ENCODE measurements at places on chromosomes 5 and 9. TPM values are rescaled to one million over a fixed set of nuclear protein-coding genes. Genes with fewer than 3 reads are reported as not detected.

ATG12 gene
- total RNA-seq: 32.6 TPM

DNA sequence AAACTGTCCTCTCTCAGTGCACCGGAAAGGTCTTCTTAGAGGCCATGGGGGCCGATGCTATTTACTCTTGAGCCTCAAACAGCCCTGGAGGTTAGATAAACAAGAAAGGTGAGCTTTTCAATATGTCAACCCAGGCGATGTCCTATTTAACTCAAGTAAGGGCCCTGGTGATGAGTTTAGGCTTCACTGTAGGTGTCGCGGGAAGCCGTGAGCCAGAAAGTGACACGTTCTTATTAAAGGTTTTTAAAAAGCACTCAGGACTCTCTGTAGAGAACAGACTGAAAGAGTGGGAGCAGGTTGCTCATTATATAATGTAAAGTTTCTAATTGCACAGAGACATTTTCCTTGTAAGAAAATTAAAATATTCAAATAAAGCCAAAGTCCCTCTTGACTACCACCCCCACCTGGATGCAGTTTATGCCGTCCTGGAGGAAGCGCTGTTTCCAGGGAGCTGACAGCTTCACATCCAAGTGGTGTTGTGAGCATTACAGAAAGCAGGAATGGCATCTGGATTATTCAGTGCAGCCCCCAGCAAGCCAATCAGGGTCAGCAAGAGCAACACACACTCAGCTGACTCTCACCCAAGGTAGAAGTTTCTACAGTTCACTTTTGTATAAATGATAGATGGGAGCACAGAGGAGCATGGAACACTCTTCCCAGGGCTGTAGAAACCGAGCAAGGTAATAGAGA is 280.3 kb downstream of the DRD1 start:
- H3K27me3 ChIP-seq: no peaks in the 10 kb centered on the region
- H3K4me3 ChIP-seq: no peak overlapping the region
- H3K36me3 ChIP-seq: no peaks in the 10 kb centered on the region
- H3K4me1 ChIP-seq: no peaks in the 10 kb centered on the region
- DNase-seq: no peak

- no peak overlapping the region for H3K27ac ChIP-seq
- no peak for DNase-seq
Observed at GRCh38 chr5:5150667-5151066, 10.5 kb downstream of the ADAMTS16 start.

GRCh38 chr5:61641748-61642565 is 309.9 kb downstream of the ZSWIM6 start:
- H3K27ac ChIP-seq: no peak overlapping the region
- peaks cover 17% of the 10 kb centered on the region for H3K4me1 ChIP-seq
- no peaks in the 10 kb centered on the region for H3K36me3 ChIP-seq
- H3K4me3 ChIP-seq: no peak overlapping the region
- no peak for DNase-seq

SPATA6L gene
- total RNA-seq: 2.4 TPM

DNA sequence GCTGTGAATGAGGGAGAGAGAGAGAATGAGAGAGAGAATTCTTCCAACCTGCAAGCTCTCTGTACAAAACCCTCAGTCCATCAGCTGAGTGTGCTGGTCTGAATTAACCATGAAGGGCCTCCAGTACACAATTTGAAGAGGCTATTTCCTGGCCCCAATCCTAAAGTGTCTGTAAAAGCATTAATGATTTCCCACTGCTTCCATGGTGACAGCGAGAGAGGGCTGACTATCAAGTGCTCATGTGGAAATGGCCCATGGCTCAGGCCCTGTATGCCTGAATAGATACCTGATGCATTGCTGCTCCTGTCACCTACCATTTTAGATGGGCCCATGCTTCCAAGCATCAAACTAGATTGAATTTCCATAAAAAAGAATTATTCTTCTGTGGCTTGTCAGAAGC is 592.4 kb downstream of the KIF4B start:
- no peaks in the 10 kb centered on the region for H3K36me3 ChIP-seq
- H3K27ac ChIP-seq: no peak overlapping the region
- H3K4me3 ChIP-seq: no peak overlapping the region
- H3K4me1 ChIP-seq: no peaks in the 10 kb centered on the region
- DNase-seq: no peak

DNA sequence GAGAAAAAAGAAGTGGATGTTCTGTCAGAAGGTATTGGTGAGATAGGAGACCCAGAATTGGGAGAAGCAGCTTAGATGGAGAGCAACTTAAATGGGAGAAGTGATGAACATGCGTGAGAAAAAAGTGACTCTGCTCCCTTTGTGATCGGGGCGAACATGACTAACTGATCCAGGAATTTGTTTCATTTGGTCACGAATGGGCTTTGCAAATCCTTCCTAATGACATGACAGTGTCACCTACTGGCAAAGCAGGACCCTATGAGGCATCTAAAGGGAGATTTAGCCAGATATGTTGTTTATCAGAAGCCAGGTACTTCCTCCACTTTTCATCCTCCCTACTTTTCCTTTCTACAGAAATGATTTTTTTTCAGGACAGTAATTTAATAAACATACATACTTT is 787.4 kb upstream of the RGMB start:
- DNase-seq: no peak
- H3K4me3 ChIP-seq: no peak overlapping the region
- H3K4me1 ChIP-seq: no peaks in the 10 kb centered on the region
- H3K36me3 ChIP-seq: no peaks in the 10 kb centered on the region
- H3K27ac ChIP-seq: no peak overlapping the region

- H3K4me3 ChIP-seq: no peak overlapping the region
- H3K27me3 ChIP-seq: no peaks in the 10 kb centered on the region
- H3K4me1 ChIP-seq: no peaks in the 10 kb centered on the region
- DNase-seq: no peak
Observed at GRCh38 chr5:10497554-10497953, 55.9 kb downstream of the ROPN1L start.

DNA sequence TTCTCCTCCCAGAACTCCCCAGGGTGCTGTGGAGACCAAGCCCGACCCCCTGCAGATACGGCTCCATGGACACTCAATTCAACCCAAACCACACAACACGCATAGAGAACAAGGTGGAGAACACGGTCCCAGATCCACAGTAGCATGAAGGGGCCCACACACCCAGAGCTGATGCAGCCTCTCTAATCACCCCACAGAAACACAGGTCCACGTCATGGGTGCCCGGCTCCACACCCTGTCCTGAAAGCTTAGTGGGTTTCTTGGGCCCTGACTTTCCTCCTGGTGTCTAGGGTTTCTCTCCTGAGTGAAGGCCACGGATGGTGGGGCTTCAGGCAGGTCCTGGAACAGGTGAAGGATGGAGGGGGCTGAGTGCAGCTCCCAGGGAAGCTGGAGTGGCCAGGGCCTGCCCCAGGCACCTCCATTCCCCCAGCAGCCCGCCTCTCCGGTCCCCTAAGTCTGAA is 1.5 kb upstream of the SLC23A1 start:
- H3K27ac ChIP-seq: no peak overlapping the region
- H3K4me3 ChIP-seq: peak overlapping the region; percentile 66
- H3K36me3 ChIP-seq: no peaks in the 10 kb centered on the region
- peaks cover 3% of the 10 kb centered on the region for H3K4me1 ChIP-seq

DNA sequence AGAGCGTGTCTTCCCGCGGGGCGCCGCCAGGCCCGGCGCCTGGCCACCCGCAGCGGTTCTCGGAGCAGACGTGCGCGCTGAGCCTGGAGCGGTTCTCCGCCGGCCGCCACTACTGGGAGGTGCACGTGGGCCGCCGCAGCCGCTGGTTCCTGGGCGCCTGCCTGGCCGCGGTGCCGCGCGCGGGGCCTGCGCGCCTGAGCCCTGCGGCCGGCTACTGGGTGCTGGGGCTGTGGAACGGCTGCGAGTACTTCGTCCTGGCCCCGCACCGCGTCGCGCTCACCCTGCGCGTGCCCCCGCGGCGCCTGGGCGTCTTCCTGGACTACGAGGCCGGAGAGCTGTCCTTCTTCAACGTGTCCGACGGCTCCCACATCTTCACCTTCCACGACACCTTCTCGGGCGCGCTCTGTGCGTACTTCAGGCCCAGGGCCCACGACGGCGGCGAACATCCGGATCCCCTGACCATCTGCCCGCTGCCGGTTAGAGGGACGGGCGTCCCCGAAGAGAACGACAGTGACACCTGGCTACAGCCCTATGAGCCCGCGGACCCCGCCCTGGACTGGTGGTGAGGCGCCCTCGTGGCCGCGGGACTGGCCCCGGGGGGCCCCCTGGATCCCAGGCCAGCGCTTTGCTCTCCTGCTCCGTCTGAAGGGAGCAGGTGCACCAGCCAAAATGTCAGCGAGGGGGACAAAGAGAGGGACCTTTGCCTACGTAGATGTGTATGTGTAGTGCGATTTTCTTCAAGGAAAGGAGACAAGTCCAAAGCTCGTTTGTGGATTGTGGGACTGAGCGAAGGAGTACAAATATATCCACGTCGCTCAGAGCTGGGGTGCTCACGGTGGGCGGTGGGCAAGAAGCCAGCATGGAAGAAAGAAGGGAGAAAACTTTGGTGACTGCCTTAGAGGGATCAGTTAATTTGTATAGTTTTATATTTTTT is 19.5 kb downstream of the BTNL9 start:
- H3K4me1 ChIP-seq: no peaks in the 10 kb centered on the region
- H3K27me3 ChIP-seq: peaks cover 8% of the 10 kb centered on the region
- H3K4me3 ChIP-seq: no peak overlapping the region
- no peaks in the 10 kb centered on the region for H3K36me3 ChIP-seq
- no peak for DNase-seq

GRCh38 chr5:138093036-138093435 is 9.2 kb downstream of the WNT8A start:
- no peaks in the 10 kb centered on the region for H3K36me3 ChIP-seq
- no peaks in the 10 kb centered on the region for H3K27me3 ChIP-seq
- DNase-seq: no peak
- no peak overlapping the region for H3K4me3 ChIP-seq
- no peaks in the 10 kb centered on the region for H3K4me1 ChIP-seq

- no peaks in the 10 kb centered on the region for H3K4me1 ChIP-seq
- no peaks in the 10 kb centered on the region for H3K36me3 ChIP-seq
- H3K4me3 ChIP-seq: no peak overlapping the region
- H3K27ac ChIP-seq: no peak overlapping the region
- no peak for DNase-seq
- H3K27me3 ChIP-seq: no peaks in the 10 kb centered on the region
Observed at GRCh38 chr5:67901814-67902496, 313.6 kb upstream of the PIK3R1 start.

INSL4 gene
- not detected for total RNA-seq

CMYA5 gene
- total RNA-seq: 1.6 TPM

FBN2 gene
- 0.68 TPM for total RNA-seq
